Thoracic aorta (tissue), 2 donors: ENCODE measurements at places on chromosomes 1 and 21. TPM values are rescaled to one million over a fixed set of nuclear protein-coding genes. Genes with fewer than 3 reads are reported as not detected.
A peak's percentile ranks its signal among the peaks of the same experiment; 100 is the strongest.

Gene RASAL2
- total RNA-seq: 45.1 TPM

DNA sequence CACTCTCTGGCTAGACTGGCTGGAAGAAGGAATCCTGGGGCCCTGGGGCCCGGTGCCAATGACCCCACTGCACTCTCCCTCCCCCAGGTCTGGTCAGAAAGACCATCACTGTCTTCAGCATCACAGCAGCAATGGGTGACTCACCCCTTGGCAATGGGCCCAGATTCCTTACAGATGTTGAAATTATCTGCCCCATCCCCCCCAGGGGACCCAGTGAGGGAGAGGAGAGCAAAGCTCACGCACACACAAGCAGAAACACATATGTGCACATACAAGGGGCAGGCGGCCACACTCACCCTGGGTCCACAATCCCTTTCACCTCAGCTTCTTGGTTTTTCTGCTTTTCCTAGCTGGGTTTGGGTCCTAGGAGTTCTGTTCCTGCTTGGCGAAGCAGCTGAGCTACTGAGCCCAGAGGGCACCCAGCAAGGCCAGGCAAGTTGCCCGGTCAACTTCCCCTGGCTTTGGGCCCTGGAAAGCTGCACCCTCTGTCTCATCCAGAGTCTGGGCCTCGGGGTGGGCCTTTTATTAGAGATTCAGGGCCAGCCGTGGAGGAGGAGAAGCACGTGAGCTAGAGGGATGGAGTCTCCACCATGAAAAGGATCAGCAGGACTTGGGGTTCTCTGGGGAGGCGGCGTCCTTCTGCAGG is 2.6 kb downstream of the COL16A1 start:
- peak overlapping the region; percentile 92 for H3K27ac ChIP-seq
- DNase-seq: peak; percentile 91
- H3K36me3 ChIP-seq: peaks cover 30% of the 10 kb centered on the region
- H3K4me3 ChIP-seq: peak overlapping the region; percentile 4
- no peaks in the 10 kb centered on the region for H3K27me3 ChIP-seq

- H3K4me3 ChIP-seq: peak overlapping the region; percentile 18
- peak; percentile 76 for DNase-seq
- peak overlapping the region; percentile 93 for H3K27ac ChIP-seq
- H3K27me3 ChIP-seq: no peaks in the 10 kb centered on the region
- H3K4me1 ChIP-seq: peaks cover 7% of the 10 kb centered on the region
- peaks cover 6% of the 10 kb centered on the region for H3K36me3 ChIP-seq
Measured at GRCh38 chr1:46183079-46183847, 7.0 kb upstream of the P3R3URF start.

DNA sequence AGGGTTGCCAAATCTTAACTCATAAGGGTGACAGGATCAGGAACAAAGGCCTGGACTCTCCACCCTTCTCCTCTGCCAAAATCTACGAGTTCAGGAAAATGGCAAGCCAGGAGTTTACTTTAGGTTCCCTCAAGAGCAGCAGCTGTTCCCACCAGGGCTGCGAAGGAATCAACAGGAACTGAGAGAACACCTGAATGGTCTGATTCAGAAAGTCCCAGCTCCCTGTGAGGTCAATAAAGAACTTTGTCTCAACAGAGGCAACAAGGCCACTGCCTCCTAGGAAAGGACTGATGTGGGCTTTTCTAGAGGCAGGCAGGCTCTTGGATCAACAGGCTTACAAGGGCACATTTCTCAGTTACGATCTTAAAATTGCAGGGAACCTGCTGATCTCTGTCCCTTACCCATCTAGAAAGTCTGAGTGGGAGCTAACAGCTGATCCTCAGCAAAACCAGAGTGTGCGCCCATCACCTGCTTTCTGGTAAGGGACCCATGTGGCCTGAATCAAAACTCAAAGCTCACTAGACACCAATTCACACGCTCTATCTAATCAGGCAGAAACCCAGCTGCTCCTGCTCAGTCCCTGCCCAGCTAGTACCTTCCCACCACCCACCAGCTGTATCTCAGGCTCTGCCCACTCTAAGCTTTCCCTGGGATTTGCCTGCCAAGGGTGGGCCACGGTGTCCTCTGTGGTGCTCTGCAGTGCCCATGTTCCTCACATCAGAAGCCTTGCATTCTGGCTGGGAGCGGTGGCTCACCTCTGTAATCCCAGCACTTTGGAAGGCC is 83.1 kb downstream of the CAPZB start:
- peak overlapping the region; percentile 81 for H3K27ac ChIP-seq
- H3K36me3 ChIP-seq: no peaks in the 10 kb centered on the region
- no peak for DNase-seq
- peaks cover 100% of the 10 kb centered on the region for H3K4me1 ChIP-seq
- no peak overlapping the region for H3K4me3 ChIP-seq
- H3K27me3 ChIP-seq: no peaks in the 10 kb centered on the region

DNA sequence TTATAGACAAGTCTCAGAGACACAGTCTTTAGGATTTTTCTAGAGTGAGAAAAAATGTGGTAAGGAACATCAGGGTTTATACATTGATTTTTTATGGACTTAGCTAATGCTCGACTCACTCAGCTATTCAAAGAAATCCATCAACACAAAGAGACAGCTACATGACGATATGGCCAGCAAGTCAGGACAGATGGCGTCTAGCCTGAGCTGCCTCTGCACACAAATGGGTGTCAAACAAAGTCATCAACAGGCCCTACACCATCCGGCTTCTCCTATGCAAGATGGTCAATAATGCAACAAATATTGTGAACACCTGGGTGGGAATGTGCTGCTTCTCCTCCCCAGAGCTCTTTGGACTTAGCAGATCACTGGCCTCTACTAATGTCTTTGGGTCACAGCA is 13.3 kb upstream of the ERICH3 start:
- H3K27me3 ChIP-seq: no peaks in the 10 kb centered on the region
- DNase-seq: no peak
- H3K36me3 ChIP-seq: no peaks in the 10 kb centered on the region
- no peak overlapping the region for H3K4me3 ChIP-seq

DNA sequence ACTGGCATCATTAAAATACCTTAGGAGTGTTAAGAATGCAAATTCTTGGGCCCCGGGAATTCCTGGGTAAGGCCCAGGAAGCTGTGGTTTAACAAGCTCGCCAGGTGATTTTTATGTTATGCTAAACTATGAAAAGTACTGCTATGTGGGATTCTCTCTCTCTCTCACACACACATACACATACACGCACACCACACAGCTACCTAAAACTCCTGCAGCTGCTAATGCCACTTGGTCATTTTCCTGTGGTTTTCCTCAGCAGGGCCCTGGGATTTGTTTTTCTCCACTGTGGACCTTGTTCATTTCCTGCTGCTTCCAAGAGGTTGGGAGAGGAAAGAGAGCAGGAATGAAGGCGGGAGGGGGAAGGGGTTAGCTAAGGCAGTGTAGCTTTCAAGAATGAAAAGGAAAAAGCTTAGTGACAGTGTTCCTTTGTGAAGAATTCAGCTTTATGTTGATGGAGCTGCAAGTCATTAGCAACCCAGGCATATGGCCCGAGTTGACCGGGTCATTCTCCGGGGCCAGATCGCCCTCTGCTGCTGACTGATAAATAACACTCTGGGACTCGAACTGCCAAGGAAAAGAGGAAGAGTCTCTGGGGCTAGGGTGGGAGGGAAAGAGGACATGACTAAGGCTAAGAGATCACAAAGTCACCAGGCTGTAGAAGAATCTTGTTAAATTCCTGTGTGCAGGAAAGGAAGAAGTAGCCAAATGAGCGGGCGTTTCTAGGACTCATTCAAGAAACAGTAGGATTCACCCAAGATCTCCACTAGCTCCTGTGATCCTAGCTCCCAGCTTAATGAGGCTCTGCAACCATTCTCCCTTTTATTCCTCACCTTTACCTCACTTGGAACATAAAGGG is 30.5 kb upstream of the LRIG2 start:
- H3K36me3 ChIP-seq: no peaks in the 10 kb centered on the region
- DNase-seq: peak; percentile 24
- H3K4me1 ChIP-seq: peaks cover 2% of the 10 kb centered on the region
- no peak overlapping the region for H3K4me3 ChIP-seq
- no peak overlapping the region for H3K27ac ChIP-seq

GRCh38 chr1:119253366-119253765 is 112.9 kb upstream of the WARS2 start:
- DNase-seq: no peak
- no peak overlapping the region for H3K27ac ChIP-seq
- H3K4me1 ChIP-seq: no peaks in the 10 kb centered on the region
- H3K36me3 ChIP-seq: no peaks in the 10 kb centered on the region

DNA sequence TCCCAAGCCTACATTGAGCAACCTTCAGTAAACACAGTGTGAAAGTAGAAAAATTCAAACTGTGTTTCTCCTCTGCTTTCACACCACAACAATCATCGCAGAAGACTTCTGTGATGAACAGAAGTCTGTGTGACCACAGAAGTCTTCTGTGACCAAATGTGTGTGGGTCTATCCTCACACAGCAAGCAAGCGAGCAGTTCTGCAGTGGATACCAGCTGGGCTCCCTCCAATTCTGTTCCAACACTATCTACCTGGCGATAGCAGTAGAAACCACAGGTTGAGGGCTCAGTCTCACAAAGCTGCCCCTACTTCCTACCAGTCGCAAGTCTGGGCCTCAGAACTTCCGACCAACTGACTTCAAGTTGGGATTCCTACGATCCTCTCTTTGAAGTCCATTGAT is 21.0 kb upstream of the RAP1A start:
- H3K4me1 ChIP-seq: peaks cover 9% of the 10 kb centered on the region
- H3K27me3 ChIP-seq: no peaks in the 10 kb centered on the region
- no peak overlapping the region for H3K4me3 ChIP-seq
- H3K36me3 ChIP-seq: no peaks in the 10 kb centered on the region
- H3K27ac ChIP-seq: no peak overlapping the region

Gene BRINP2
- not detected for total RNA-seq

DNA sequence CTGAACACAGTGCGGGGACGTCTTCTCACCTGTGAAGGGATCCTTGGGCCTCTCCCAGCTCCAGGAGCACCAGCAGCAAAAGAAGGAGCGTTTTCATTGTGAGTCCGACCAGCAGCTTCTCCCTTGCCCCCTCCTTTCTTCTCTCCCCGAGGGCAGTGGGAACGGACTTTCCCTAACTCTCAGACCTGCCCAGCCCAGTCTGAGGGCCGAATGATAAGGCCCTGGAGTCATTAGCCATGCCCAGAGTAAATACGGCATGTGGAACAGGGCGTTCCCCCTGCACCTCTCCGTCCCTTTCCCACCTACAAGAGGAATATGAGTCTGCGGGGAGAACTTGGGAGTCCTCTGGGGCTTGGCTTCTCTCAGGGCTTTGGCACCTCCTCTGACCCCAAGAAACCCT is at the start of gene CTSE:
CTSE (minus strand) TSS at position 201 of the 400 bp plus-strand sequence; CDS start at position 97, 104 bp downstream.
- H3K36me3 ChIP-seq: no peaks in the 10 kb centered on the region
- DNase-seq: no peak
- H3K27ac ChIP-seq: no peak within 1 kb of the TSS
- no peak within 1 kb of the TSS for H3K4me3 ChIP-seq

Gene IGSF5
- not detected for total RNA-seq

DNA sequence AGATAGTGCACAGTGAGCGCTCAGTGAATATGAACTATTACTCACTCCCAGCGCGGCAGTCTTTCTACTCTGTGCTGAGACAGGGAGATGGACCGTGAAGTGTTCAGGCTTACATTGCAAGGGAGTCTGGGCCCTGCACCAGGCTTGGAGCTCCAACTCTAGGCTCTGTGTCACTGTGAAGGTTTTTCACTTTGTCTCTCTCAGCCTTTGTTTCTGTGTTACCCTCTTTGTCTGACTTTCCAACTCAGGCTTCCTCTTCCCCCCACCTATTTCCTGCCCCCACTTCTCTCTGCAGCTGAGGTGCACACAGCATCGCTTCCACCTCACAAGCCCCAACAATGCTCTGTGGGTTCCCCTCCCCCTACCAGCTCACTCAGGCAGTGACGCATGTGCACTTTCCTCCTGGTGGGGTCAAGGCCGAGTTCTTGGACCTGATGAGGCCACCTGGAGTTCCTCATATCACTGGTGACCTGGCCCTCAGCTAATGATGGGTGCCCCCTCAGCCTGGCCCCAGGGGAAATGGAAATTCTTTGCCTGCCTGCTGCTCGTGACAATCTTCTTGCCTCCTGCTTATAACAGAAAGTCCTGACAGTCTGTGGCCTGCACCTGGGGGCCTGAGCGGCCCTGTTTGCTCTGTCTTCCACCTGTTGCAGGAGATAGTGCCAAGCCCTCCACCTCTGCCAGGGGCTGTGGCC is 1.1 kb upstream of the LCK start:
- H3K36me3 ChIP-seq: no peaks in the 10 kb centered on the region
- peaks cover 20% of the 10 kb centered on the region for H3K4me1 ChIP-seq
- H3K27me3 ChIP-seq: no peaks in the 10 kb centered on the region
- H3K4me3 ChIP-seq: no peak overlapping the region
- H3K27ac ChIP-seq: no peak overlapping the region

GRCh38 chr1:185144233-185144632 is 12.5 kb downstream of the TRMT1L start:
- H3K27me3 ChIP-seq: no peaks in the 10 kb centered on the region
- DNase-seq: no peak
- no peak overlapping the region for H3K4me3 ChIP-seq
- H3K36me3 ChIP-seq: peaks cover 12% of the 10 kb centered on the region
- H3K27ac ChIP-seq: no peak overlapping the region
- no peaks in the 10 kb centered on the region for H3K4me1 ChIP-seq

GRCh38 chr1:244700808-244701207 is 47.9 kb downstream of the DESI2 start:
- peaks cover 23% of the 10 kb centered on the region for H3K4me1 ChIP-seq
- no peak for DNase-seq
- H3K36me3 ChIP-seq: peaks cover 12% of the 10 kb centered on the region
- no peak overlapping the region for H3K27ac ChIP-seq
- H3K4me3 ChIP-seq: no peak overlapping the region

DNA sequence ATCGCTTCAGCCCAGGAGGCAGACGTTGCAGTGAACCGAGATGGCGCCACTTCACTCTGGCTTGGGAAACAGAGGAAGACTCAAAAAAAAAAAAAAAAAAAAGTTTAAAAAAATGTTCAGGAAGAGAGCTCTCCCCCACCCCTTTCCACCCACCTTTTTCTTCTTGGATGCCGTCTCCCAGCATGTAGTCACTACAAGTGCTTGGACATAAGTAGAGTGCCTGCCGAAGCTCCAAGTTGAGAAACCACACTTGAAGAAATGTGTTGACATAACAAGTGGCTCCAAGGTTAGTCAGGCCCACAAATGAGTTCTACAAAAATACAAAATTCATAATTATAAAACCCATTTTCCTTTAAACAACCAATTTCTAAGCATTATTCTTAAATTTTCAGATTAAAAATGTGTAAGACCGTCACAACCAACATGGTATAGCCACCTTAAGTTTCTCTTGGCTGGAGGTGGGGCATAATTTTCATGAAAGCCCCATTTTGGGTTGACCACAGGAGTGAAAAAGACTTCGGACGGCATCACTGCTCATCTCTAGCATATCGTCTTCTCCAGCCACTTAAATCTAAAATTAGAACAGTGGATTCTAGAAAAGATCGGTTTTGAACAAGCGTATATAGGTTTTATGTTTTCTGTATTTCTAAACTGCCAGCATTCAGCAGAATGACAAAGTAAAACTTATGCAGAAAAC is 26.4 kb downstream of the USP48 start:
- H3K27me3 ChIP-seq: no peaks in the 10 kb centered on the region
- no peak for DNase-seq
- H3K4me3 ChIP-seq: no peak overlapping the region
- H3K27ac ChIP-seq: no peak overlapping the region
- peaks cover 7% of the 10 kb centered on the region for H3K4me1 ChIP-seq

Gene PRSS38
- total RNA-seq: not detected

- H3K4me1 ChIP-seq: no peaks in the 10 kb centered on the region
- H3K27ac ChIP-seq: no peak overlapping the region
- no peaks in the 10 kb centered on the region for H3K27me3 ChIP-seq
- no peak overlapping the region for H3K4me3 ChIP-seq
- no peak for DNase-seq
Measured at GRCh38 chr1:151356696-151357095, 9.6 kb upstream of the RFX5 start.

Gene TSPAN1
- 7.0 TPM for total RNA-seq

Gene CFHR3
- 0.81 TPM for total RNA-seq

- no peaks in the 10 kb centered on the region for H3K36me3 ChIP-seq
- H3K4me1 ChIP-seq: no peaks in the 10 kb centered on the region
- no peak overlapping the region for H3K27ac ChIP-seq
- no peak for DNase-seq
Measured at GRCh38 chr1:181485287-181486097, 2.2 kb downstream of the CACNA1E start.
